Omental fat pad (tissue), 4 donors: ENCODE measurements at places on chromosomes 1 and 21.

DNA sequence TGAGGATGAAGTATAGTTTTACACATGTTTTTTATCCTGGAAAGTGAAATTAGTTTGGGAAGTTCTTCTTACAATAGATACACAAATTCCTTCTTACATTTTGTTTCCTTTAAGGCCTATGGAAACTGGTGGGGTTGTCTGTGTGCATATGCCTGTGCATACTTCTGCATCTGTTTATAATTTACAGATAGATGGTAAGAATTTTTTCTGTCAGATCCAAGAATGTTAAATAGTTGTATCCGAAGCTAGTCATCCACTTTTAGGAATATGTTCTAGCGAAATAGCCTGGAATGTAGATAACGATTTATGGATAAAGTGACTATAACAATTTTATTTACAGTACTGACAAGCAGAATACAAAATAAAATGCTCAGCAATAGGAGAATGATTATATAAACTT is 194.1 kb downstream of the ROR1 start:
- DNase-seq = no peak

DNA sequence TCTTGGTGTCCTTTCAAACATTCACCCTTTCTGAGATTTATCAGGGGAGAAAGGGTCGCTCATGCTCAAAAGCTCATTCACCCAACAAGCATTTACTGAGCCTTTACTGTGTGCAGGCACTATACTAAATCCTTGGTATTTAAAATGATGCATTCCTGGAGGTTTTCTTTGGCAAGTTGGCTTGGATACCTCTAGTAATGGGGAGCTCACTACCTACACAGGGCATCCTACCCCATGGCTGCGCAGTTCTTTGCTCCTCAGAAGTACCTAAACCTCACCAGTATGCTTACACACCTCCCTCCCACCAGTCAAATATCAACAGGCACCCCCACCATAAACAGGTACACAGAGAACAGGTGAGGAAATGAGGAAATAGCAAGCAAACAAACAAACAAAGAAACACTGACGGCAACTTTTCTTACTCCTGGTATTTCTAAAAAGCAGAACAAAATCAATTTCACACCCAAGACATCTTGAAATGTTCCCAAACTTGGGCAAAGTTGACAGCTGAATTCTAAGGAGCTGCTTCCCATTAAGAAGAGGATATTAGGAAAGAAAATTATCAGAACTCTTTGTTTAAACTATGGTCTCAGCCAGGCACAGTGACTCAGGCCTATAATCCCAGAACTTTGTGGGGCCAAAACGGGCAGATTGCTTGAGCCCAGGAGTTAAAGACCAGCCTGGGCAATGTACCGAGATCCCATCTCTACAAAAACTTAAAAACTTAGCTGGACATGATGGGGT is 104.8 kb downstream of the PSMG1 start:
- no peak for DNase-seq

DNA sequence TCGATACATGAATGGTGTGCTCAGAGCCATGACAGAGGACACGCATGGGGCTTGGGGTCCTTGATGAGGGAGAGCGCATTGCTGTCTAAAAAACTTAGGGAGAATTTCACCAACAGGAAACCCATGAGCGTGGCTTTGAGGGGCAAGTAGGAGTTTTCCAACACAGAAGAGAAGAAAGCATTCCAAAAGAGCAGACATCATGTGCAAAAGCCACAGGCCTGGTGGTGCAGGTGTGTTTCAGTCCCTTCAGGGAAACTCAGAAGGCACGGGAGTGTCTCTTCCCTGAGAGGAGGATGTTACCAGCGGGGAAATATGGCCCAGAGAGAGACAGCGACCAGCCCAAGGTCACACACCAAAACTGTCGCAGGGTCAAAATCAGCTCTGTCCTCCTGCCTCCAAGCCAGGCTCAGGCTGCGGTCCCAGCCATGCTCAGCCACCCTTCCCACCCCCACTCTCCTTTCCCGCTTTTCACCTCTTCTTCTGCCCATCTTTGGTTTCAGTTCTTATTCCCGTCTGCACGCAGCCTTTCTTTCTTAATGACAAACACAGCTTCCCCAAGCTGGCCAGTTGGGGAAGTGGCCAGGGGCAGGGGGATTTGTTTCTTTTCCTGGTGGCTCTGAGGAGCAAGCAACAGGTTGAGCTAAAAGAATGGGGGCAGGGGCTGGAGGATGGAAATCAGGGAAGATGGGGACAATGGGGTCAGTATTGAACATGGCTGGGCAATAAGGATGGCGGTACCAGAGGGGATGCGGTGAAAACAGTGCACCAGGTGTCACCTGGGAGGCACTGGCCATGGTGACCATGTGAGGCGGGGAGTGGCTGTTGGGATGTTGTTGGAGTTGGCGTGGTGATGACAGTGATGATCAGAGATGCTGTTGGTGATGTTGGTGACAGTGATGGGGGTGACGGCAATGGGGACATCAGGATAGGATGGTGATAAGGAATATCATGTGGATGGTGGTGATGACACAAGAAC is 10.3 kb downstream of the LAPTM5 start:
- no peak for DNase-seq

DNA sequence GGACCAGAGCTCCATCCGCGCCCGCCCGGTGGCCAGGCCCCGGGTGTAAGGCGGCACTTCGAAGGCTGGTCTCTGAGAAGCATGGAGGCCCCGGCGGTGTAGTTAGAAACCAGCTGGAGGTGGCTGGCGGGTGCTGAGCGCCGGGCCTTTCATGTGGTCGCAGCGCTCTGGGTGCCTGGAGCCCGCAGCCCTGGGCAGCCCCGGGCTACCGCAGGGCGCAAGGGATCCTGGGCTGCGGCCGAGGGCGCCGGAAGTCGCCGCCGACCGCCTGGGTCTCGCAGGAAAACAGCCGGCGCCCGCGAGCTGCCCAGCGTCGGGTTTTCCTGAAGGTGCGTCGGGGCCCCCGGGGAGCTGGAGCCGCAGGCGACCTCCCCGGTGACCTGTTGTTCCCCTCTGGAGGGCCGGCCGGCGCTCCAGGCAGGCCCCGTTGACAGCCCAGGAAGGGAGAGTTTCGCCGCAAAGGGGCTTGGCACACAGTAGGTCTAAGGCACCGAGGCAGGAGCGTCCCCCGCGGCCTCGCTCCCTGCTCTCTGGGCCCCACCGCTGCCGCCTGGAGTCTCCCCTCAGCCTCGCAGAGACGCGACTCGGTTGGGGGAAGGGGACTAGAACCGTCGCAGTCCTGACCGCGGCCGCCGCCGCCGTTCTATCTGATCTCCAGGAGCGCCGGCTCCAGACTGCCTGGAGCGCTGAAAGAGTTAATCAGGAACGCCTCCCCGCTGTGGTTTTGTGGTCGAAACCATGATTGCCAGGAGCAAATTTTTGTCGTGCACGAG is 2.7 kb downstream of the GRHL3 start:
- no peak for DNase-seq

DNA sequence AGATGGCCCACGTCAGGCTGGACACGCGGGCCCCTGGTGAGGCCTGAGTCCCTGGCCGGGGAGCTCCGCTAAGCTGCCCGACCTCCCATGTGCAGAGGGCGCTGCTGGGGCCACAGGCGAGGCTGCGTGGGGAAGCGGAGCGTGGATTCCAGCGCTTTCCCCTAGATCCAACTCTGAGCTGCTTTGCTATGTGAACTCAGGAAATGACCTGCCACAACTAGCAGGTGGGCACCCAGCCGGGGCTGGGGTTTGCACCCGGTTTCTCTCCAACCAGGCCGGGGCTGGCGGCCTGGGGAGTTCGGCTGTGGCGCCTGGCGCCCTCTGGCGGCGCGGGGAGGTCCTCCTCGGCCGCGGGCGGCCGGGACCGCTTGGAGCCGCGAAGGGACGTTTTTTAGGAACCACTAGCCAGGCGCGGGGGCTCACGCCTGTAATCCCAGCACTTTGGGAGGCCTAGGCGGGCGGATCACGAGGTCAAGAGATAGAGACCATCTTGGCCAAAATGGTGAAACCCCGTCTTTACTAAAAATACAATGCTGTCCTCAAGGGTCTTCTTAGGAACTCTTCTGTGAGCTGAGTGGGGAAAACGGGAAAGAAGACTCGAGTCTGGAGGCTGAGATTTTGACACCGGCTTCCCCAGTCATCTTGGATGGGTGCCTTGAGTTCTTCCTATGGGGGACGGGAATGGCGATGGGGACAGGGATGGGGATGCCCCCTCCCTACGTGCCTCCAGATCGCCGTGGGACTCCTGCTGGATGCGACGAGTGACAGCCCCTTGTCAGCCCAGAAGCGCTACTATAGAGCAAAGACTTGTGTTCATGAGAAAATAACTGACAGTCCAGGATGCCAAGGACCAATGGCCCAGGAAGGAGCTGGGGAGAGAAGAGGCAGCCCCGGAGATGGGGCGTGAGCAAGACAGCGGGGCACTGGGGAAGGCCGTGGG is 12.6 kb downstream of the PYCR2 start:
- no peak for DNase-seq

DNA sequence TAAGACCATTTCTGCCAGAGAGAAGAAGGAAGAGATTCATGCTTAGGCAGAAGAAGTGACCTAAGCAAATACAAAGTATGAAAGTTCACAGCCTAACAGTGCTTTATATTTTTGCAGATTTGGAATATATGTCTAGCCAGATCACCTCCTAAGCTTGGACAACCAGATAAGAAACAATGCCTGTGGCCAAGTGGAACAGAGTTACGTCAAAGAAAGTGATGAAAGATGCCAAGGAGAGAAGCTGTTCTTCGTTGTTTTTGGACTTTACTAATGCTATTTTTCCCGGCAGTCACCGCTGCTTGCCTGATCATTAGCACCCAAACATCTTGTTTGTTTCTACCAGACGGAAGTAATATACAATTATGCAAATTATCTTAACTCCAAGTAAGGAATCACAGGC is 489.2 kb upstream of the C1orf87 start:
- DNase-seq = no peak

- no peak for DNase-seq
These were observed 383.8 kb upstream of the VAMP3 start for GRCh38 chr1:7387053-7387927.

DNA sequence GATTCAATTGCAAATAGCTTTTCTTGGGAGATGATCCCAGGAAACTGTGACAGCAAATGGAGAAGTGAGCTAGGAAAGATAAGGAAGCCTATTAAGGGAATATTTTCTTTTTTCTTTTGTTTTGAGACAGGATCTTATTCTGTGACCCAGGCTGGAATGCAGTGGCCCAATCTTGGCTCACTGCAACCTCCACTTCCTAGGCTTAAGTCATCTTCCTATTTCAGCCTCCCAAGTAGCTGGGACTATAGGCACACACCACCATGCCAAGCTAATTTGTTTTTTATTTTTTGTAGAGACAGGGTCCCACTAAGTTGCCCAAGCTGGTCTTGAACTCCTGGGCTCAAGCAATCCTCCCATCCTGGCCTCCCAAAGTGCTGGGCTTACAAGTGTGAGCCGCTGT is 433.7 kb downstream of the RPS6KC1 start:
- no peak for DNase-seq

DNA sequence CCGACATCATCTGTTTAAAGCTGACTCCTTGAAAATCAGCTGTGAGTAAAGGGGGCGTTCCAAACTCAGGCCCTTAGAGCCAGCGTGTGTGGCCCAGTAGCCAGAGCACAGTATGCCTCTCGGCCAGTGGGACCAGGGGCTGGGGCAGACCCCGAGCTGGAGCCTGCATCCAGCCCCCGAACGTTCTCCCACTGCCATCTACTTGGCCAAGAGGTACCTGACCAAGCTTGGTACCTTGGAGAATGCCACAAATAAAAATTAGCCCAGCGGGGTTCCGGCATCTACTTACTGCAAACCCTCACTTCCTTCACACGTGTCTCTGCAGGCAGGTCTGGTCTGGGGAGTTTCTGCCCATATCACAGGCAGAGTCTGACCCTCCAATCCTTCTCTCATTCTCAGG is 56.7 kb upstream of the COL6A2 start:
- no peak for DNase-seq

DNA sequence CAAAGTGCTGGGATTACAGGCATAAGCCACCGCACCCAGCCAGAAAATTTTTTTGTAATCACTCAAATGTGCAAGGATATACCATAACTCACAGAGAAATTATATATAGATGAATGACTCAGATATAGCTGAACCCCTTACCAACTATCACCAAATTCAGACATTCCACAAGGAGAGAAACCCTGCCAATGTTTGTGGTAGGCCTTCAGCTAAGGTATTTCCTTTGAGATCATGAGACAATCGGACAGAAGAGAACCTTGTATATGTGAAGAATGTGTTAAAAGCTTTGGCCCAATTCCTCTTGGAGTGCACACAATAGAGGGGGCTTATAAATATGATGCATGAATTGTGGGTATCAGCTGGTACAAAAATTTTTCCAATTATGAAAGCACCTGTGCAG is 50.7 kb downstream of the ZNF684 start:
- DNase-seq = no peak

- no peak for DNase-seq
These were observed 2.2 kb downstream of the TBX15 start for GRCh38 chr1:118985640-118986554.

GRCh38 chr1:54671985-54672608 is 30.5 kb downstream of the MROH7 start:
- DNase-seq = no peak

DNA sequence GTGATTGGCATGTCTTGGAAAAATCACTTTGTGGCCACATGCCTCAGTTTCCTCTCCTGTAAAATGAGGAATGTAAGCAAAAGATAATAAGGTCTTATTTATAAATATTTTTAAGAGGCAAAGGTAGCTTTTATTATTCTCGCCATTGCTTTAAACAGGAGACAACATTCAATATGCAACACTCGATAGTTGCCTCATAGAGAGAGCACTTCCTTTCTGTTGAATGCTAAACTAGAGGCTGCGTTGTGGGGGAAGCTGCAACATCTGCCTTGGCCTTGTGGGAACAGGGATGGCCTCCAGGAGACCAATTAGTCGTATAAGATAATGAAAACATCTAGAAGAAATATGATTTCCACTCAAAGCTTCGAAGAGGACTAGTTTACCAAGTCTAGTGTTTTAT is 3.5 kb downstream of the OSCP1 start:
- DNase-seq = no peak

DNA sequence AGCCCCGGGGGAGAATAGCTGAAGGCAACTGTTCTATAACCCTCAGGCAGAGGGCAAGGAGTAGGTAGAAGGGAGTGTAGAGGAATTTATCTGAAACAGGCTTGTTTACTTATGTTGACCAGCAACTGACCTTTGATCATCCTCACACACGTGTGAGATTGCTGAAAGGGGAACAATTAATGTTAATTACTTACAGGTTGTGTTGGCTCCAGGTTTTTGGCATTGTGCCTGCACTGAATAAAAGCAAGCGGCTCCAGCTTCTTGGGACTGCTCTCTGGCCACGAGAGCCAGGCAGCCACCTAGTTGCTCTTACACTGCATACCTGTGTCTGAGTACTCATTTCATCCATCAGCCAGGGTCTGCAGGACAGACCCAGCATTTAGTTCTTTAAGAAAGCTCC is 41.3 kb upstream of the ARHGEF10L start:
- no peak for DNase-seq

- no peak for DNase-seq
These were observed 90.4 kb downstream of the RGS21 start for GRCh38 chr1:192407206-192407605.

- no peak for DNase-seq
These were observed 19.1 kb upstream of the KIAA1614 start for GRCh38 chr1:180893614-180894013.

GRCh38 chr1:202029171-202029665 is 18.8 kb downstream of the ELF3 start:
- no peak for DNase-seq
